Daoy (cell line): ENCODE measurements at places on chromosomes 3 and 15. TPM values are rescaled to one million over a fixed set of nuclear protein-coding genes. Genes with fewer than 3 reads are reported as not detected.

DNA sequence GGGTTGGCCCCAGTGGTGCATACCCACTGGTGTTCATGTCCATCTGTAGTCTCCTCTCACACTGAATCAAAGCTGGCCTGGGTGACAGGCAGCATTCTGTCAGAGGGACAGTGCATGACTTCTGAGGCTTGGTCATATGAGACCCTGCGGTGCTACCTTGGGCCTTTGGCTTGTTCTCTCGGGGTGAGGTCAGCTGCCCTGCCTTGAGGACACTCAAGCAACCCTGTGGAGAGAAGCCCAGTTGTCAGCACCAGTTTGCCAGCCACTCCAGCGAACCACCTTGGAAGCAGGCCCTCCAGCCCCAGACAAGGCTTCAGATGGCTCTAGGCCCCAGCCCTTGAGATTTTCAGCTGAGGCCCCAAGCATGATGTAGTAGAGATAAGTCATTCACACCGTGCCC lies 16.9 kb upstream of the RAB7A start:
- DNase-seq, result no peak

- DNase-seq, result no peak
Observed at GRCh38 chr3:12829886-12830784, 11.2 kb downstream of the RPL32 start.

DNA sequence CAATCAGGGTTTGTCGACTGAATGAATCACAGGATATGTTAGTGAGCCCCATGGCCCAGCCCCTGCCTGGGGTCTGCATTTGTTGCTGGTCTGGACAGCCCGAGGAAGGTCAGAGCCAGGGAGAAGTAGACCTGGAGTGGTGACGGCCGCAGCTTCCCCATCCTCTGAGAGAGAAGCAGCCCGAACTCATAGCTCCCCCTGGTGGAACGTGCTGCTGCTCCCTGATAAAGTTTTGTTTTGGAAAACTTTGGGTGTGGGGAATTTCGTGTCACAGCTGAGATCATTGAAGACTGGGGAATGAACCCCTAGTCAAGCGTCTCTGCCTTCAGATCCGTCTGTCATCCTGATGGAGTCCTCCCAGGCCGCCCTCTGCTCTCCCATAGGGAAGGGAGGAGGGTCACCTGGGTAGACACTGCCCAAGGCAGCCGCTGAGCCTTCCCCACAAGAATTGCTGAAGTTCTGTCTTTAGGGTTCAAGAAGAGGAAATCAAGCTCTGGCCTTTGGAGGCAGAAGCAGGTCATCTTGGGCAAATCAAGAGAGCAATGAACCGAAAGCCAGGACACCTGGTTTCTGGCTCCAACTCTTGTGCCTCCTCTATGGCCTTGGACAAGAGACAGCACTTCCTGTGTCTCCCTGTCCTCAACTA lies 60.5 kb downstream of the GLDN start:
- peak; percentile 70 for DNase-seq

DNA sequence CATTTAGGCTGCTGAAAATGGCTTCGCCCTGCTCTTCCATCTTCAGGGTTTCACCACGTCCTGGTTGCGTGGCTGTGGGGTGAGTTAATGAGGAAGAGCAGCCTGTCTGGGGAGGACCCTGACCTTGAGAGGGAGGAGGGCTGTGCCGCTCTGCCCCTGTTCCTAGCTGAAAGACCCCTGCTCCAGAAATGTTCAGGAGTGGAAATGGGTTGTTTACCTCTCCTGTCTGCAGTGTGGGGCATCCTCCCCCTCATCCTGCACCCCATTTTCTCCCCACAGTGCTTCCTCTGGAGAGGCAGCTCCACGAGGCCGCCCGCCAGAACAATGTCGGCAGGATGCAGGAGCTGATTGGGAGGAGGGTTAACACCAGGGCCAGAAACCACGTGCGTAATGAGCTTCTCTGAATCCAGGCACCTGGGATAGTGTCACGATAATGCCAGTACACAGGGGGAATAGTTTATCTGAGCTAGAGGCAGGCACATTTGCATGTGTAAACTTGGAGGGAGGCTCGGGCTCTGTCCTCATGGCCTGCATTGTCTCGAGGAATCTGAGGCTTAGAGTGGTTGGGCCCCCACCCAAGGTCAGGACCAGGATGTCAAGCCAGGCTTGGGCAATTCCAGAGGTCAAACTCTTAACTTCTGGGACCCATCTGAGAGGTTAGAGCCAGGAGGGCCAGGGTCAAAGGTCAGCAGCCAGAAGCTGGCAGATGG lies 4.0 kb downstream of the ANKDD1A start:
- no peak for DNase-seq

- no peak for DNase-seq
Observed at GRCh38 chr3:19967208-19967607, 20.3 kb downstream of the RAB5A start.

DNA sequence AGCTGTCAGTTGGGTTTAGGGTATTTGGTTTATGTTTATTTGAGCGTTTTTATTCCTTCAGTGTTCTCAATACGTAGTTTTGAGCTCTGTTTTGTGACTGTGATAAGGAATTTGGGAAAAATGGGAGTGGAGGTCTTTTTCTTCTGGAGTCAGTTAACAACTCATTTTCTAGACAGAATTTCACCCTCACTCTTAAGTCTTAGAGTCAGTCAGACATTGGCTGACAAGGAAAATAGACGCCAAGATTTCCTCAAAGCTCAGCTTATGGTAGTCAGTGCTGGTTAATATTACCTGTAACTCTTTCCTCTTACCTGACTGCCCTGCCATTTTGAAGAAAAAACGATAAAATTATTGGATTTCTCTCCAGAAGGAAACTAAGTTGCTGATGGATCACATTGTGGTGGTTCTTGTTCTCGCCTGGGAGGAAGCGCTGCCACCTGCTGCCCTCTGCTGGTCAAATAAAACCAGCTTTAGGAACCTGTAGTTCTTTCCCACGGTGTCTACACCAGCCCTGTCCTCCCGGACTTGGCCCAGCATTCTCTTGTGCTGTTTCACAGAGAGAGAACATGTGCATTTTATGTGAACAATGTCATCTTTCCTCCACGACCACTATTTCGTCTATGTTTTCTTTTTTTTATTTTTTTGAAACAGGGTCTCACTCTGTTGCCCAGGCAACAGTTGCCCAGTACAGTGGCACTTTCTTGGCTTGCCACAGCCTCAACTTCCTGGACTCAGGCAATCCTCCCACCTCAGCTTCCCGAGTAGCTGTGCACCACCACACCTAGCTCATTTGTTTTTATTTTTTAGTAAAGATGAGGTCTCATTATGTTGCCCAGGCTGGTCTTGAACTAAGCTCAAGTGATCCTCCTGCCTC lies 41.4 kb upstream of the UMPS start:
- DNase-seq, result peak; percentile 80

Gene LDHAL6B
- not detected in 2 replicates for total RNA-seq
